ENCODE measurements at places on chromosomes 3 and 15.

DNA sequence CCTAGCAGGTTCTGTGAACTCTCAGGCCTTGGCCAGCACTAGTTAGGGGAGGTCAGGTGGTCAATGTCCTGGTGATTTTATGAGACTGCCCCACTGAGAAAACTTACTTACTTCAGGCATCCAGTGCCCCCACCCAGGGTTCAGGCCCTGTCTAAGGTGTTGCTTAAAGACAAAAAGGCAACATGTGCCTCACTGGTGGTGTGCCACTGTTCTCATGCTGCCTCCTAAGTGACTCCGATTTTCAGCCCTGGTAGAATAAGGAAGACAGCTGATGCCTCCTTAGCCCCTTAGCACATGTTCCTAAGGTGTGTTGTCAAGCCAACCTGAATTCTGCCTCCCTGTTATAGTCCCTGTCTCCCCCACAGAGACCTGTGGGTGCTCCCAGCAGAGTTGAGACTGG lies 5.3 kb downstream of the RBM15B start:
- DNase-seq = no peak

GRCh38 chr3:59526999-59527398 lies 477.2 kb upstream of the CFAP20DC start:
- no peak for DNase-seq

DNA sequence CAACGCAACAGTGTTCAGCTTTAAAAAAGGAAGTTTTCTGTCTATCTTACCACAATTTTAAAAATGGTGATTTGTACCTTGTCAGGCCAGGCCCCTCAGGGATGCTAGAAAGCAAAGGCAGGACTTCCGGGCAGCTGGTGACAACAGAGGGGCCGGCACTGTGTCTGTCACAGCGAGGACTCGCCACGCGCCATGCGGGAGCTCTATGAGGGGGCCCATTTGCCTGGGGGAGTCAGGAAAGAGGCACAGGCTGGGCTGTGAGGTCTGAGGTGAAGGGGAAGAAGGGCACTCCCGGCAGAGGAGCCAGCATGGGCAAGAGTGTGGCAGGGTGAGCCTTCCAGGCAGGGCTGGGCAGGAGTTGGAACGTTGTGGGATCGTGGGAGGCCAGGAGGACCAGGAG lies 7.0 kb downstream of the IQSEC1 start:
- no peak for DNase-seq

- peak; percentile 74 for DNase-seq
Measured at GRCh38 chr3:99108508-99108907, 207.0 kb upstream of the DCBLD2 start.

DNA sequence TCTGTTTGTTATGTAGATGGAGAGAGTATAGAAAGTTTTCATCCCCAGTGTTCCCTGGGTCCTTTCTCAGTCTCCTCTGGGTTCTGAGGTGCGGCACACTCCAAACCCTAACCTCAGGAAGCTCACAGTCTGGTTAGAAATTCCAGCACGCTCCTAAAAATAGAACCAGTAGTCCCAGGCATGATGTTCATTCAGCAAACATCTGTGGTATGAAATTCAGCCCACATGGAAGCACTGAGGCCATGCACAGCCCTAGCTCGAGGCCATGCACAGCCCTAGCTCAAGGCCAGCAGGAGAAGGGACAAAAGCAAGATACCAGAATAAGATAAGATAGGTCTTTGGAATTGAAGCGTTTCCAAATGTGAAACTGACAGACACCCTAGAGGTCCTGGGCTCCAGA lies 82.3 kb upstream of the OXTR start:
- DNase-seq = peak; percentile 41

DNA sequence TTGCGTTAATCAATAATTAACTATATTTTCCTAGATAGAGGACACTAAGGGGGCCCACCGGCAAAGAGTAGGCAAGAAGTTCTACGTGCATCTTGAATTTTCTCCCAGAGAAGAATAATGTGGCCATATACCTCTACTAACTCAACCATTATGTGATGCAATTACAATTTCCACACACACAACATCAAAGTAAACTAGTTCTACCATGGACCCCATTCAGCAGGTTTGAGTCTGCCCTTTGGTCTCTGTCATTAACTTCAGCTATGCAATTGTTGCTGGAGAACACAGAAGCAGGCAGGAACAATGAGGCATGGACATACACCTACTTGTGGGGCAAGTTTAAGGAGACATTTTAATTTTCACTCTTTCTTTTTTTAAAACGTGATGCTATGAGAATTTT lies 705.9 kb downstream of the PDCD6IP start:
- no peak for DNase-seq

GRCh38 chr15:37789397-37789786 lies 145.0 kb upstream of the TMCO5A start:
- no peak for DNase-seq

GRCh38 chr3:42192334-42193200 lies 73.4 kb downstream of the CCK start:
- peak; percentile 54 for DNase-seq

GRCh38 chr3:110384601-110385000 lies 687.0 kb upstream of the NECTIN3 start:
- DNase-seq = no peak

DNA sequence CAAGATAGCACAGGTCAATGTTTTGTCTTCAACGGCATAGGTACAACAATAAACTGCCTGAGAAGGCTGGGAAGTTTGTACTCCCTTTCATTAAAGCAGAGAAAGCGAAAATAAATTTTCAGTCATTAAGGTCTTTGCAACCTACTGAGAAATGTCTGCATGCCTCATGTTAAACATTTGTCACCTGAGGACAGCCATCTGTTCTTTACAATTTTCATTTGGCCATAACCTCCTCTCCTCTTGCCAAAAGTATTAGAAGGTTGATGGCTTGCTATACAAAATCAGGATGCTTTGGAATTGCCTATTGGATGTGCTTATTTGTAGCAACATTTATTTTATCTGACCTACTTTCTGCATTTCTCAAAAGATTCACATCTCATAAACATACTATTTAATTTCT lies 122.7 kb downstream of the GOLIM4 start:
- no peak for DNase-seq

- DNase-seq = no peak
Measured at GRCh38 chr3:67000009-67000408, 1.9 kb downstream of the KBTBD8 start.

DNA sequence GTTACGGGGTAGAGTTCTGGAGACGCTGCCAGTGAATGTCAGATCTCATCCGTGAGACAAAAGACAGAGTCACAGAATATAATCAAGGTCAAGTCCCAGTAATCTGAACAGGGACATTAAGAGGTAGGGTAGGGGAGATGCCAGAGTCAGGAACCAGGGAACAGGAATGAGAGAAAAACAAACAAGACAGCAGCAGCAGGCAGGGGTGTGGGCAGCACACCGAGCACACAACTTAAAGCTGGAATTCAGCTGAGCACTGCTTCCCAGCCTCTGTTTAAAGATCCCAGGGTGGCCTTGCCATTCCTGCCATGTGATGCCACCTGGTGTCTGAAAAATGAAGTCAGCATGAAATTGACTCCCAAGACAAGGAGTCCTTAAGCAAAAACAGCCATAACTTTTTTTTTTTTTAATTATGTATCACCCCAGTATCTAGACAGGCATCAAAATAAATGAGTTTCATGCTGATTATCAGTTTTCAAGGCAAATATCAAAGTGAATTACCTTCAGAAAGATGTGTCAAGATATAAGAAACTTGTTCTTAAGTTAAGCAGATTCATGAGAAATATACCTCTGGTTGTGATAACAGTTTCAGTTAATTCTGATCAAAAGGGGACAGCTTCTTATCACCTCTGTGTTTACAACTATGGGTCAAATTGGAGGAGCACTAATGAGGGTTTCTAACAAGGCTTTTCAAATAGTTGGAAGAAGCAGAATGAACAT lies 203.7 kb downstream of the SLC9A9 start:
- peak; percentile 48 for DNase-seq

GRCh38 chr15:33581032-33581431 lies 270.3 kb downstream of the RYR3 start:
- peak; percentile 54 for DNase-seq

- no peak for DNase-seq
Measured at GRCh38 chr3:169554611-169555010, 108.9 kb downstream of the MECOM start.

DNA sequence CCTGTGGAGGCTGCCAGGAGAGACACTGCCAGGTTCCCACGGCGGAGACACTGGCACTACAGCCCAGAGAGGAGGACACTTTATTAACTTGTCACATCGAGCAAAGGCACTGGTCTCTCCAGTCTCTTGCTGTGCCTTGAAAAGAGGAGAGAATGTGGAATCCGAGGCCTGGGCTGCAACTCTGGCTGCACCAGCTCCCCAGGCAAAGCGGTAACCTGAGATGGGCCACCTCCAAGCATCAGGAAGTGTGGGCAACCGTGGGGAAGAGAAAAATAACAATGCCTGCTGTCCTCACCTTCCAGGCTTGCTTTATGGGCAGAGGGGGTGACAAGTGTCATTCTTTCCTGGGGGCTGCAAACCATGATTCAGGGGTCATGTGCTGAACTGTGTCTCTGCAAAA lies 91.6 kb upstream of the RGMA start:
- no peak for DNase-seq

DNA sequence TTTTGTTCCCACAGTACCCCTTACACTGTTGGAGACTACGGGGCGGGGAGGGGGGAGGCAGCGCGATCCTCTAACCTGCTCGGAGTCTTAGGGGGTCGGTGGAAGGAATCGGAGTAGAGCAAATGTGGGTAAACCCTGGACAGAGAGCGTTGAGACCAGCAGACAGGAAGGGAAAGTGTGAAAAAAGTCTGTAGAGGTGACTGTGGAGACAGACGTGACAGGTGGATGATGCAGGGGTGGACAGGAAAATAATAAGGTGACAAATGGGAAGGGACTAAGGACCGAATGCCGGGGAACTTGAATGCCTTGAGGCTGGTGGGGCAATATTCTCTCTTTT lies 424 bp downstream of the EAF2 start:
- DNase-seq = no peak

DNA sequence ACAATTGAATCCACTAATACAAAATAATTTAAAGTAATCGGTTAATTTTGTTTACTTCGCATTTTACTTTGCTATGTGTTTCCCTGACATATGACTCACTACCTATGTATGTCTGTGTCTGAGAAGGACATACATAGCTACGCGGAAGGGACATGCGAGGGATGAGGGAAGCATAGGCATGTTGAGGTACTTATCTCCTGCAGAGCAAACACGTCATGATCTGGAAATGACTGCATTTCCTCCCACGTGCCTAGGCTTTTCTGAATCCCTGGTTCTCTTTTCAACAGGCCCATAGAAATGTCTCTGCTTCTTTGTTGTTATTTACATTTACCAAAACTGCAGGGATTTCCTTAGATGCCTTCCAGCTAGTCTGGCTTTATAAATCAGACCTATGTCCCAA lies 27.5 kb downstream of the ALCAM start:
- DNase-seq = no peak

DNA sequence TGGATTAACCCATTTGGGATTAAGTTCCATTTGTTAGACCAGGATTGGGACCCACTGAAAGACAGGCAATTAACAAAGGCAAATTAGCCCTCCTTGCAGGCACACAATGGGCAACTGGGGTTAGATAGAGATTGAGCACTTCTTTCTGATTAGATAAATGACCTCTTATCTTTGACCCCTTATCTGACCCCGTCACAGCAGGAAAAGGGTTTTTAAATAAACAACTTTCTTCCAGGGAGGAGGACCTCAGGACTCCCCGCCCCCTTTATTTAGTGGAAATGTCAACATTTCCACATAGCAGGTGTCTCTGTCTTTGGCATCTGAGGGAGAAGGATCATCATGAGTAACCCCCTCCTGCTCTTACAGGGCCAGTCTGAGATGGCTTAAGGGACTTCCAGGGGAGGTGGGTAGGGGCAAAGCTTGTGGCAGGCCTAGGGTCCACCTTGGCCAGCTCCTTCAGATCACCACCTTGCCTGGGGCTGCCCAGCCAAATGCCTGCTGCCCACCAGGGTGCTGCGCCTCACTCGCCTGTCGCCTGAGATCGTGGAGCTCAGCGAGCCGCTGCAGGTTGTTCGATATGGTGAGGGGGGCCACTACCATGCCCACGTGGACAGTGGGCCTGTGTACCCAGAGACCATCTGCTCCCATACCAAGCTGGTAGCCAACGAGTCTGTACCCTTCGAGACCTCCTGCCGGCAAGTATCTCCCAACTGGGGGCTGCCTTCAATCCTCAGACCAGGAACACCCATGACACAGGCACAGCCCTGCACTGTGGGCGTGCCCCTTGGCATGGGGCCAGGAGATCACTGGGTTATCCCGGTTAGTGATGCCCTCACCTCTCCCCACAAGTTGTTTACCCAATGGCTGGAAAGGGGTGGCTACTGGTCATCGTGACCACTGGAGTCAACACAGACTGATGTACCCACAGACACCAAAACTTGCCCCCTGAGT lies 2.6 kb upstream of the WDR6 start:
- DNase-seq = no peak

DNA sequence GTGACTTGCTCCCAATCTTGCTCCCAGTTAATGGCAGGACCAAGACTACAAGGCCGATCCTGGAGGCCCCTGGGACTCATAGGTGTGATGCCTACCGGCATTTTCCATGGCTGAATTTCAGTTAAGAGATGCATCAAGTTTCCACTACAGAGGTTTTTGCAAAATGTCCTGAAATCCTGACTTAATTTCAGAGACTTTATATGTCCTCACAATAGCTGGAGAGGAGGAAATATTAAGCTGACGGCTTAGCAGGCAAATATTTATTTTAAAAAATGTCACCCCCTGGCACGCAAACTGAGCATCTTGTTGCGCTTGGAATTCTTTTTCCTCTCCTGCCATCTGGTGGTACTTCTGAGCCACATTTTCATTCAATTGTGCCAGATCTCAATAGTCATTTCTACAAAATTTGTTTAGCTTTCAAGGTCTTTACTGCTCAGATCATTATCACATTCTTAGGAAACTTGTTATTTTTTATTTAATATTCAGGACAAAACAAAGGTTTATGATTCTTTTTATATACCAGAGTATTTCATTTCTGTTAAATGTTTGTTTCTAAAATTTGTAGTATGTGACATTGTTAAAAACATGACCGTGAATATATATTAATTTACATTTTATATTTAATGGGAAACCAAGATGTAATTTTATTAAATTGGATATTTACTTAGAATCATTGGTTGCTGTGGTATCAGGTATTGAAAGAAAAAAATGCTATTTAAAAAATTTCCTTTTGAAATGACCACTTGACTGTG lies 189.2 kb upstream of the THRB start:
- peak; percentile 45 for DNase-seq

DNA sequence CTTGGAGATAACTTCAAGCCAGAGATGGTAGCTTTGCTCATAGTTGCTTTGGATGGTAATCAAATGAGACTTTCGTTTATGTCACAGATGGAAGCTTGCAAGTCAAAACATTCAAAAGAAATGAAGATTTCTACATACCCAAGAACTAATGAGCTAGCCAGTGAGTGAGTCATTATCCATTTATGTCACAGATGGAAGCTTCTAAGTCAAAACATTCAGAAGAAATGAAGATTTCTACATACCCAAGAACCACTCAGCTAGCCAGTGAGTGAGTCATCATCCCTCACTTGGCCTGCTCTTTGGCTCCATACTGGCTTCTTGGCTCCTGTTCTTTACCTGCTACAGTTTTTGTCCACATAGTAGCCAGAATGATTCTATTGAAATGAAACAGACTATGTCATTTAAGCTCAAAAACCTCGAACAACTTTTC lies 559.8 kb upstream of the CBLB start:
- DNase-seq = peak; percentile 73

GRCh38 chr3:187396661-187397060 lies 28.5 kb downstream of the RTP4 start:
- no peak for DNase-seq

GRCh38 chr15:55357774-55358173 lies 38.8 kb downstream of the PIGB start:
- no peak for DNase-seq
